ENCODE measurements at places on chromosomes 16 and 17.

DNA sequence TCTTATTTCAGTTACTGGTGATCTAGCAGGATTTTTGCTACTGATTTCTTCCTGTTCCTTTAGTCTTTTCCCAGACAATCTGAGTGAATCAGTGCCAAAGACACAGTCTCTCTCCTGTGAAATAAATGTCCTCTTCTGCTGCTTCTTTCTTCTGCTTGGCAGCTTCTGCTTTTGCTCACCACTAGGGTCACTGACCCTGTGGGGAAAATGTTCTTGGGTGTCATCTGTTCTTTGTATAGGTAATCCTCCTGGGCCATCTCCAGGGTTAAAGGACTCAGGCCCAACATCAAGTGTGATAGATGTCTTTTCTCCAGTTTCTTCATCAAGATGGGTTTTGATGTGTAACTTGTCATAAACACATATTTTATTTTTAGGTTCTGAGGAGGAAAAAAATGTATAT, 5.2 kb downstream of the PALB2 start:
- DNase-seq: no peak

DNA sequence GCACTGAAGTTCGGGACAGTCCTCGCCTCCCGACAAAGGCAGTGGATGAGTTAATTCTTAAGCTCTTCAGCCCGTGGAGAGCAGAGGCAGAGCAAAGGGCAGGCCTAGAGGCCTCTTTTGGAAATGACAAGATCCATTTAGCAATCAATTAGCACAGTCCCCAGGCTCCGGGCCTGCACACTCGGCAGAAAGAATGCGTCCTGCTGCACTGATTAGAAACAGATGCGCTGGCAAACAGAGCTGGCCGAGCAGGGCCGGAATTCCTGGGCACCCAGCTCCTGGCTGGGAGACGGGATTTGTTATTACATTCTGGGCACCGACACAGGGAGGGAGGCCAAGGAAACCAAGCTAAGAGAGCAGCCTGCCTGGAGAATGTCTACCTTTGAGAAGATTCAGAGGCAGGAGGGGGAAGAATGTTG, 162.9 kb downstream of the COPRS start:
- DNase-seq: no peak

DNA sequence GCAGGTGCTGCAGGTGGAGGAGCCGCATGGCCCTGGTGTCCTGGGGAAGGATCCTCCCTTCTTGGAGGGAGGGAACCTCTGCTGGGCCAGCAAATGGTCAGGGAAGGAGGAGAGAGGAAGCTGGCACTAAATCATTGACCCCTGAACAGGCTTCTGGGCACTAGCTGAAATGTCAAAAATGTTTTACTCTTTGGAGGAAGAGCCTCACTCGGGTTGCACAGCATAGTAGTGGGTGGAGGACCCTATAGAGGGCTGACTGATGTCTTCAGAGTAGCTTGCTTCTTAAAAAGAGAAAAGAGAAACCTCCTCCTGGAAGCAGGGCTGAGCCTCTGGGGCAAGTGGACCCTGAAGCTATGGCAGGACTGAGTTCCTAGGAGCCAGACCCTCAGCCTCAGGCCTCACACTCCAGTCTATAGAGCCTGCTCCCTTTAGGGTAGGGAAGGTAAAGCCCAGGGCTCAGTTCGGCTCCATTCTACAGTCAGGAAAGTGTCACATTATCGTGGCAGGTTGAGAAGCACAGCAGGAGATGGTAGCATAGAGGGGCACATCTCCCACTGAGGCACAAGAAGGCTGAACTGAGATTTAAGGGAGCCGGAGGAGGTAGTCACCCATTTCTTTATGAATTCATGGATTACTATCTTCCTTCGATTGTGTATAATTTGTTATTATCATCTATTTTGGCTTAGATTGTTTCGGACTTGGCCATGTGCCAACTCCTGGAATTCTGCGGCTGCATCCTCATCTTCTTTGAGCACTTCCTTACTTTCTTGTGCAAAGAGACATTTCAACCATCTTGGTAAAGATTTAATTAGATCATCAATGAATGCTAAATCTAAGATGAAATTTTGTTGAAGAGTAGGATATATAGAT, 7.3 kb upstream of the CUEDC1 start:
- DNase-seq: no peak

- no peak for DNase-seq
Measured at GRCh38 chr17:44996304-44996703, 28.2 kb upstream of the C1QL1 start.

DNA sequence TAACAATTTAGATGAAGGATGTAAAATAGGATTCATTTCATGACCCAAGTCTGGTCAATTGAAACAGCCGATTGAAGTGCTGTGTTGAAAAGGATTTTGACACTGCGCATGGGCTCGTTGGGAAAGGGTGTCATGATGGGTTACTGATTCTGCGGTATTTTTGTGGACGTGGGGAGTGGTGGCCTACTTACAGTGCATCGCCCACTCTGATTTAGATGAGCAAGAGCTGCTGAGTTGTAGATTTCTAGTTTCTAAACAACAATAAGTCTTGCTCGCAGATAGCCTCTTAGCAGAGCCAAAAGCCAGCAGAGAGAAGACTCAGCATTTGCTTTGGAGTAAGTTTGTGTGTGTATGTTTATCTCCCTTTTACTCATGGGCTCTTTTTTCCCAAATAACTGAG, 731.0 kb downstream of the MAF start:
- no peak for DNase-seq

DNA sequence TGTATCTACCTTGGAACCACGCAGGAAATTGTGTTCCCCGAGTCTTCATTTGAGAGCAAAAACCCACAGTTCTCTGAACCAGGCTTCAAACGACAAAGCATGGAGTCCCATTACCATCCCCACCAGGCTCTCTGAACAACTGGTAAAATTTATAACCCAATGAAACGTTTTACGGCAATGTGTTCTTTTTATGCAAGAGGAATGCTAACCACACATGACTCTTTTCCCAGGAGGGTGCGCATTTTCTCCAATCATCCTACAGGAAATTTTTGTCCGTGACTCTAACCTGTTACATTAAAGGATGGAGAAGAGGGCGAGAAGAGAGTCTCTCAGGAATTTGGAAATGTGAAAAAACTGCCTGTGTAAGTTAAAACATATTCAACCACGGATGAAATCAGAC, 17.8 kb downstream of the STX8 start:
- DNase-seq: no peak

- DNase-seq: no peak
Measured at GRCh38 chr17:48605991-48606891, 1.5 kb upstream of the HOXB6 start.

- no peak for DNase-seq
Measured at GRCh38 chr16:89194340-89195311, 5.7 kb downstream of the SLC22A31 start.

- no peak for DNase-seq
Measured at GRCh38 chr16:2350500-2350899, 10.0 kb upstream of the ABCA3 start.

- DNase-seq: no peak
Measured at GRCh38 chr16:813204-813915, 12.8 kb upstream of the GNG13 start.

- DNase-seq: no peak
Measured at GRCh38 chr17:27338536-27338985, 44.6 kb downstream of the WSB1 start.

DNA sequence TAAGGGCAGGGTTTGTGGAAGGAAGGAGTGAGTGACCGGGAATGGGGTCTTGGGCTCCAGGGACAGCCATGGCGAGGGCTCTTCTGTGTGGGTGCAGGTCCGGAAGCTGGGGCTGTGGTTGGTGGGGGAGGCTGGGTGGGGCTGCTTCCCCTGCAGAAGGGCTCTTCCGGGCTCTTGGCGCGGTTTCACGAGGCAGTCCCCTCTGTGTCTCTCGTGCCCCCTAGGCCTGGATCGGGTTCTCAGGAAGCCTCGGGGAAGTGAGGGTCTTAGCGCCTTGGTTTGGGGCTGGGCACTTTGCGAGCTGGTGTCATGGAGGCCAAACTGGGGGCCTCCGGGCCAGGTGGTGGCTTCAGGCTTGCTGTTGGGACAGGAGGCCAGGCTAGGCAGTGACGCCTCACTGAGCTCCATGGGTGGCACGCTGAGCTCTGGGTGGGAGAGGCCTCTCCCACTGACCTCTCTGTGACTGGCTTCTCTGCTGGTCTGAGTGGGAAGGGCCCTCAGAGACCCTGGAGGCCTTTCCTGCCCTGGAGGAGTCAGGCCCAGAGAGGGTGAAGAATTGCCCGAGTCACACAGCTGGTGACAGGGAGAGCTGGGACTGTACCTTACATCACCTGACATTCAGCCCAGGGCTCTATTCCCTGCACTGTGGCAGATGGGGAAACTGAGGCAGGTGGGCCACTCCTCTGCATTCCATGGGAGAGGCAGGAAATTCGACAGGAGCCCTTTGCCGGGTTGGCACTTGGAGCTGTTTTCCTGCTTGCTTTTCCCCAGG, 8.2 kb downstream of the ADCY7 start:
- no peak for DNase-seq

DNA sequence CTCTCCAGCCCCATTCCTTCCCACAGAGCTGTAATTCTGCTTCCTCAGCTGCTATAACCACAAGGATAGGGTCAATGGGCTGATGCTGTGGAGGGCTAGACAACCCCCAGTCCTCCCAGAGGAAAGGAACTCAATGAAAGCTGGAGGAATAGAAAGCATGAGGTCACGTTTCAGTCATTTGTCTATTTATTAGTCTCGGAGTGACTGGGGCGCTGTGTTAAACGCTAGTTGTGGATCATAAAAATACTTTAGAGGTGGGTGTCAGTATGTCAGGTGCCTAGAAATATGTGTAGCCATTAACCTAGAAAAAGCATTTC, 787 bp upstream of the CCL3L1 start:
- DNase-seq: no peak

- no peak for DNase-seq
Measured at GRCh38 chr16:89749637-89750036, 28.3 kb downstream of the ZNF276 start.

DNA sequence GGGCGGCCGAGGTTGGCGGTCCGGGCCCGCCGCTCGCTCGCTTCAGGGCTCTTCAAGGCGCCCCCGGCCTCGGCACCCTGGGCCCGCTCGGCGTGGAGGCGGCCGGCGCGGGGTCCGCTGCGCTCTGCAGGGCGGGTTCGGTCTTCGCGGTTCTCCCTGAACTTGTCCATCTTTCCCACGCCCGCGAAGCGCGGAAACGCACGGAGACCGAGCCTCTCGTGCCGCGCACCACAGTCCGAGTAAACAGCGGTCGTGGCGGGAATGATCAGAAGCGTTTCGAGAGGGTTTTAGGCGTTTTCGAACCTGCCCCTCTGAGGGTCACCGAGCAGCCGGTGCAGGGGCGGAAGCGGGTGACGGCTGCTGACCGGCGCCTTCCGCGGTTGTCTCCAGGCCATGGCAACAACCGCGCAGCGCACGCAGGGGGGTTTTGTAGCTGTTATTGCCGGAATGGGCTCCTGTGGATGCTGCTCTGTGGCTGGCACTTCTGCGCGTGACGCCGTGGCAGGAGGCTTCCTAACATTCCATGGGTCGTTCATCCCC, 414 bp downstream of the NARF start:
- DNase-seq: no peak

DNA sequence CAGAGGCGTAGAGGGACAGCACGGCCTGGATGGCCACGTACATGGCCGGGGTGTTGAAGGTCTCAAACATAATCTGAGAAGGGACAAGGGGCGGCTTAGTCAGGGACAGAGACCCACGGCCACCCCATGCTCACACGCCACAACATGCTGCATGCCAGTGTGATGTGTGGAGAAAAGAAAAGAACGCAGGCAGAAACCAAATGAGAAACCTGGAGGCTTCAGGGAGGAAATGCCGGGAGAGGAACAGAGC, 1.1 kb downstream of the ACTG1 start:
- DNase-seq: no peak

DNA sequence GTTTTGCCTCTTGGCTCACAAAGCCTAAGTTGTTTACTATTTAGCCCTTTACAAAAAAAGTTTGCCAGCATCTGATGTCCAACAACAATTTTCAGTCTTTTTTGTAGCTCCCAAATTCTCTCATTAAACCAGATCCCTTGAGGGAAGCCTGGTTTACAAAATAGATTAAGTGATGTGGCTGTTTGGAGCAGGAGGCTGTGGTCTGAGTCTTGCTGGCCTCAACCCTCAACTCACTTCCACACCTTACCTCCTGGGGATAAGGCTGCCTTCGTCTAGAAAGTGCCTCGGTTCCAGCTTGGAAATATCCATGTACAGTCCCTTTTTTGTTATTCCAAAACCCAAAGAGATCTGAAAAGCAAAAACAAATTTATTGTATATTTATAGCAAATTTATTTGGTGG, 138.4 kb downstream of the WWOX start:
- no peak for DNase-seq

- DNase-seq: no peak
Measured at GRCh38 chr16:56844056-56844455, 21.0 kb upstream of the SLC12A3 start.

- no peak for DNase-seq
Measured at GRCh38 chr16:11994143-11995119, 17.9 kb downstream of the SNX29 start.

- no peak for DNase-seq
Measured at GRCh38 chr16:50839920-50840729, 98.2 kb downstream of the CYLD start.

GRCh38 chr16:68756239-68756915, 19.3 kb downstream of the CDH1 start:
- DNase-seq: no peak

DNA sequence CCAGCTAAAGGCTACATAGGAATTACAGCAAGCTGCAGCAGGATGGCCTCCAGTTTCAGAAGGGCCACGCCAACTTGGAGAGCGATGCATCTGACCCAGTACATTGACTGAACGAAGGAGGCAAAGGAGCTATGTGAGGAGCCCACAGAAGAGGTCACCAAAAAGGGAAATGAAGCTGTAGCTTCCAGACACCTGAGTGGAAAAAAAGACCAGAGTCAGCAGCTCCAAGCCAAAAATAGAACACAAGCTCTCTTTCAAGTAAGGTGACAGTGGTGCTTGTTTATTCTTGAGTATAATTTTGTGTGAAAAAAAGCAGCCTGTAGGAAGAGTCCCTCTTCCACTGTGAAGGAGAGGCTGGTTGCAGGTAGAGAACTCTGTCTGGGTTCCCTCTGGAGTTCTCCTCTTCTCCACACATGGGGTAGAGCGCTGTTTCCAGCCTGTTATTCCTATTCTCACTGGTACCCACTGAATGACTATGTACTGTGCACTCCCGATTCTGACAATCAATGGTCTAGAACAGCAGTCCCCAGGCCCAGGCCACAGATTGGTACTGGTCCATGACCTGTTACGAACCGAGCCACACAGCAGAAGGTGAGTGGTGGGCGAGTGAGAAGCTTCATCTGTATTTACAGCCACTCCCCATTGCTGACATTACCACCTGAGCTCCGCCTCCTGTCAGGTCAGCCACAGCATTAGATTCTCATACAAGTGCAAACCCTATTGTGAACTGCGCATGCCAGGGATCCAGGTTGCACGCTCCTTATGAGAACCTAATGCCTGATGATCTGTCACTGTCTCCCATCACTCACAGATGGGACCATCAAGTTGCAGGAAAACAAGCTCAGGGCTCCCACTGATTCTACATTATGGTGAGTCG, 15.1 kb downstream of the CCL4 start:
- DNase-seq: no peak

Measured in NCI-H1092 (cell line).